ENCODE measurements at places on chromosomes 7 and 10. TPM values are rescaled to one million over a fixed set of nuclear protein-coding genes. Genes with fewer than 3 reads are reported as not detected.
A peak's percentile ranks its signal among the peaks of the same experiment; 100 is the strongest.

GRCh38 chr7:16564909-16565426, 38.3 kb downstream of the LRRC72 start:
- no peak overlapping the region for H3K4me3 ChIP-seq
- no peaks in the 10 kb centered on the region for H3K27me3 ChIP-seq
- H3K27ac ChIP-seq = no peak overlapping the region
- DNase-seq = no peak

DNA sequence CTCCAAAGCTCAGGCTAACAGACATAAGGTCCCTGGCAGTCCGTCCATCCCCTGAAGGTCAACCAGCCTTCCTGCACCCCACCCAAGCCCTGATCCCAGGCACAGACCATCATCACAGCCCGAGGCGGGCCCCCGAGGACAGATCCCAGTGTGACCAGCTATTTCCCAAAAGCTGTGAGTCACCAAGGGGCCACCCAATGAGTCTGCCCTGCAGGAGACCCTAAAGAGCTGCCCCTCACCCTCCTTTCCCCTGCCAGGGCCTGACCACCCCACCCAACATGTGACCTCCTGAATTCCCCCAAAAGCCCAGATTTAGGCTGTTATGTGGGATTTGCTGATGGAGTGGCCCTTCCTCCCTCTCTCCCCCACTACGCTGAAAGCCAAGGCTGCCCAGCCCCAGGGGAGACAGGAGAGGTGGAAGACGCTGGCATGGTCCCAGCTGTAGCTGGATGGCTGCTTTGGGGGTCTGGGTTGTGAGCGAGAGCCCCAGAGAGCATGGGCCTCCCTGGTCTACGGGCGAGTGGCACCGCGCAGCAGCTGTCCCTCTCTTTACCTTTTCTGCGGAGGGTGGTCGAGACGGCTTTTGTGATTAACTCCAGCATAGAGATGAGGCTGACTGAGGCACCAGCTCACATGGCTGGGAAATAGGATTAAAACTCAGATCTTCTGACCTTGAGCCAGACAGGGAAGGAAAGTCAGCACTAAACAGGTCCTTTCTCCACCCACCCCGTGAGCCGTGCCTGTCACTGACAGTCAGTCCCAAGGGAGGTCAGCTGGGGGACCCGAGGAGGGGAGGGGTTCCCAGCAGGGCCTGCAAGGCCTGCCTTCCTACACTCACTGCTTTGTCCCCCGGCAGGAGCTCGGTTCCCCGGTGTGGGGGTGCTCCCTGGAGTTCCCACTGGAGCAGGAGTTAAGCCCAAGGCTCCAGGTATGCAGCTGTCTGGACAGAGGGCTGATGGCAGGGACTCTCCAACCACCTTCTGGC, 16.7 kb downstream of the ELN start:
- H3K27me3 ChIP-seq = no peaks in the 10 kb centered on the region
- H3K36me3 ChIP-seq = no peaks in the 10 kb centered on the region
- H3K27ac ChIP-seq = peak overlapping the region; percentile 72
- DNase-seq = no peak

DNA sequence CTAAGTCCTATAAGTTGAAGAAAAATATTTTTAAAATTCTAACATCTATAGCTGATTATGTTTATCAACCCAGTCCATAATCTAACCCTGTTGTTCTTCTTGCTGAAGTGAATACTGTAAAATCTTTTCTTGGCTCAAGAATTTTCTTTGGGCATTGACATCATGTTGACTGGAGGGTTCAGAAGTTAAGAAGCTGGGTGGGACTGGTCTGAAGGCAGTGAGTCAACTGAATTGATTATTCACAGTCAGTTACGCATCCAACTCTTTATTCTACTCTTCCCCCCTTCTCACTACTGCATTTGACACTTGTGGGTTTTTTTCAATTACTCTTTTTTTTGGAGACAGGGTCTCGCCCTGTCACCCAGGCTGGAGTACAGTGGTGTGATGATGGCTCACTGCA, 31.0 kb downstream of the DENND2A start:
- no peaks in the 10 kb centered on the region for H3K36me3 ChIP-seq
- DNase-seq = no peak
- H3K4me3 ChIP-seq = no peak overlapping the region
- H3K4me1 ChIP-seq = no peaks in the 10 kb centered on the region
- no peaks in the 10 kb centered on the region for H3K27me3 ChIP-seq
- H3K27ac ChIP-seq = no peak overlapping the region

GRCh38 chr7:29292886-29293658, 98.5 kb downstream of the CHN2 start:
- H3K4me3 ChIP-seq = no peak overlapping the region
- H3K27me3 ChIP-seq = no peaks in the 10 kb centered on the region
- DNase-seq = no peak
- H3K27ac ChIP-seq = no peak overlapping the region

DNA sequence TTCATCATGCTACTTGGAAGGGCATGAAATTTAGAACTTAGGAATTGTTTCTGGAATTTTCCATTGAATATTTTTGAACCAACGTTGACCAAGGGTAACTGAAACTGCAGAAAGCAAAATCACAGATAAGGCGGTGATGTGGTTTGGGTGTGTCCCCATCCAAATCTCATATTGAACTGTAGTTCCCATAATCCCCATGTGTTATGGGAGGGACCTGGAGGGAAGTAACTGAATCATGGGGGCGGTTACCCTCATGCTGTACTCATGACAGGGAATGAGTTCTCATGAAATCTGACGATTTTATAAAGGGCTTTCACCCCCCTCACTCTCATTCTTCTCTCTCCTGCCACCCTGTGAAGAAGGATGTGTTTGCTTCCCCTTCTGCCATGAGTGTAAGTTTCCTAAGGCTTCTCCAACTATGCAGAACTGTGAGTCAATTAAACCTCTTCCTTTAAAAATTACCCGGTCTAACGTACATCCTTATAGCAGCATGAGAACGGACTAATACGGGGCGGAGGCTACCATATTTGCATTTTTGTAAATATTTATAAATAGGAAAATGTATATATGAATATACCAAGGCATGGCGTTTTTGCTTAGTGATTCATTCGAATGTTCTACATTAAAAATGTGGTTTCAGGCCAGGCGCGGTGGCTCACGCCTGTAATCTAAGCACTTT, 12.4 kb downstream of the NMT2 start:
- no peak overlapping the region for H3K27ac ChIP-seq
- H3K4me1 ChIP-seq = no peaks in the 10 kb centered on the region
- no peak overlapping the region for H3K4me3 ChIP-seq

DNA sequence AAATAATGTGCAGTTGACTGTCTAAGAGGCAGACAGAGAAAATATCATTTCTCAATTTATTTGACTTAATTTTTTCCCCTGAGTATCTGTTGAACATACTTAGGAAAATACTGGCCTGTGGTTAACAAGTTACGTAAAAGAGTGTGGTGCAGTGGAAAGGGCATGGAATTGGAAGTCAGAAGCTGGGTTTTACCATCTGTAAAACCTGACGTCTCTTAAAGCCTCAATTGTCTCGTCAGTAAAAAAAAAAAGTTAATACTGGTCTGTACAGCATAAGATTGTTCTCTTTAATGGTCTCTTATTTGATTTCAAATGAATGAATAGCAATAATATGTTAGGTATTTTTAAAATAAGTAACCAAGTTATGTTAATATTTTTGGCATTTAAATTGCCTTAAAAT, 67.8 kb downstream of the PHTF2 start:
- no peaks in the 10 kb centered on the region for H3K4me1 ChIP-seq
- H3K4me3 ChIP-seq = no peak overlapping the region
- DNase-seq = no peak

Gene TMEM225B
- total RNA-seq = 23.5 TPM

GRCh38 chr7:51011710-51012350, 229.1 kb upstream of the GRB10 start:
- no peak overlapping the region for H3K4me3 ChIP-seq
- H3K27me3 ChIP-seq = no peaks in the 10 kb centered on the region
- no peak for DNase-seq
- no peaks in the 10 kb centered on the region for H3K4me1 ChIP-seq
- H3K36me3 ChIP-seq = no peaks in the 10 kb centered on the region

DNA sequence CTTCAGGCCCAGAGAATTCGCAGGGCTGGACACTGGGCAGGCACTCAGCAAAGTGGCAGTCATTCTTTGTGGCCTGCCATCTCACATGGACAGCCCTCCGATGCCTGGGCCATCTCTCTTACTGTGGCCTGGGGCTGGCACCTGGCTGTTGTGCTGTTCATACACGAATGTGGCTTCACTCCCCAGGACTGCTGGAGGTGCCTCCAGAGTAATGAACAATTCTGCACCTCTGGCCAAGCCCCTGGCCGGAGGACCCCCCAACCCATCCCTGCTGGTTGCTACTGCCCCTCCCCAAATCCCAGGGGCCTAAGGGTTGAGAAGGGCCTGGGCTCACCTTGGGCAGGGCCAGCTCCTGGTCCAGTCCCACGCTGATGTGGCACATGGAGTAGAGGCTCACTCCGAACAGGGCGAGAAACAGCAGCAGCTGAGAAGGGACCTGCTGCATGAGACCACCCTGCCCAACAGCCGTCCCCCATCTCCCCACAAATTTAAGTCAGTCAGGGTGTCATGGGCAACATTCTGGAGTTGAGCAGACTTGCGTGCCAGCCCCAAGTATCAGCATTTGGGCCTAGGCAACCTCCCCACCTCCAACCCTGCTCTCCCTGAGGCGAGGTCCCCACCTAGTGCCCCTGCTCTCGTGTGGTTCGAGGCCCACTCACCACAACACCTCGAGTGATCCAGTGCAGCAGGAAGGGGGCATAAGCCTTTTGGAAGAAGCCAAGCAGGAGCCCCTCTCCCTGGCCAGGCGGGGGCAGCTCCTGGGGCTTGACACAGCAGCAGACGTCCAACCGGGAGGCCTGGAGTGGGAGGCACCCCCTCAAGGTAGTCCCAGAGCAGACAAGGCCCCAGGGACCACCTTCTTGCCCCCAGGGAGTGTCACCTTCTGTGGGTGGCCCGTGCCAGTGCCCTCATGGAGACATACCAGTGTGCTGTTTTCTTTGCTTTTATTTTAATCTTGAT, 9.4 kb downstream of the NPC1L1 start:
- no peak overlapping the region for H3K4me3 ChIP-seq
- H3K36me3 ChIP-seq = no peaks in the 10 kb centered on the region
- H3K4me1 ChIP-seq = no peaks in the 10 kb centered on the region
- no peak overlapping the region for H3K27ac ChIP-seq
- no peaks in the 10 kb centered on the region for H3K27me3 ChIP-seq
- no peak for DNase-seq

GRCh38 chr10:95792874-95793285, 36.9 kb downstream of the ENTPD1 start:
- no peaks in the 10 kb centered on the region for H3K36me3 ChIP-seq
- no peak overlapping the region for H3K4me3 ChIP-seq
- peak overlapping the region; percentile 22 for H3K27ac ChIP-seq
- no peaks in the 10 kb centered on the region for H3K27me3 ChIP-seq
- no peak for DNase-seq

GRCh38 chr10:62068464-62068863, 167.0 kb downstream of the ARID5B start:
- no peaks in the 10 kb centered on the region for H3K27me3 ChIP-seq
- H3K4me1 ChIP-seq = no peaks in the 10 kb centered on the region
- no peaks in the 10 kb centered on the region for H3K36me3 ChIP-seq

Gene CUZD1
- 0.85 TPM for total RNA-seq

GRCh38 chr10:81021428-81022129, 483.9 kb downstream of the SH2D4B start:
- H3K4me3 ChIP-seq = no peak overlapping the region
- H3K36me3 ChIP-seq = no peaks in the 10 kb centered on the region
- H3K27ac ChIP-seq = no peak overlapping the region
- no peaks in the 10 kb centered on the region for H3K27me3 ChIP-seq
- no peaks in the 10 kb centered on the region for H3K4me1 ChIP-seq

Gene CFAP69
- 50.6 TPM for total RNA-seq

DNA sequence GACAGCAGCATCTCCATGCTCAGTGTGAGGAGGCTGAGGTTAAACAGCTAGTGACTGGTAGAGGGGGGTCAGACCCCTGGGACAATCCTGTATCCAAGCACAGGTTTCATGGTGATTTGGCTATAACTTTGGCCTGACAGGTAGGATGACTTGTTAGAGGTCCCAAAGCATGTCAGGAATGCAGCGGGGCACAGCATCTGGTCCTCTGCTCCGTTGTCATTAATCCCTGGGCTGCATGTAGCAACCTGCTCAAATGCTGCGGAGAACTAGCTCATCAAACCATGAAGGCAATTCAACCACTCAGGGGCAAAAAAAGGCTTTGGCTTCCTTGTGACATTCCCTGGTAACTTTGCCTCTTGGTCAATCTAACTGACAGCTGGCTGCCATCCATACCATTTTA, 26.8 kb downstream of the WNT2 start:
- no peaks in the 10 kb centered on the region for H3K27me3 ChIP-seq
- DNase-seq = peak; percentile 18
- H3K36me3 ChIP-seq = no peaks in the 10 kb centered on the region
- H3K4me1 ChIP-seq = no peaks in the 10 kb centered on the region
- H3K4me3 ChIP-seq = no peak overlapping the region

- H3K36me3 ChIP-seq = no peaks in the 10 kb centered on the region
- no peak overlapping the region for H3K4me3 ChIP-seq
- no peaks in the 10 kb centered on the region for H3K27me3 ChIP-seq
- H3K4me1 ChIP-seq = no peaks in the 10 kb centered on the region
- DNase-seq = no peak
- no peak overlapping the region for H3K27ac ChIP-seq
Measured at GRCh38 chr7:46015107-46015868, 94.2 kb upstream of the IGFBP3 start.

GRCh38 chr10:31586723-31587638, 268.0 kb downstream of the ZEB1 start:
- no peak overlapping the region for H3K27ac ChIP-seq
- DNase-seq = no peak
- peaks cover 2% of the 10 kb centered on the region for H3K27me3 ChIP-seq
- H3K4me3 ChIP-seq = no peak overlapping the region
- no peaks in the 10 kb centered on the region for H3K4me1 ChIP-seq

- no peaks in the 10 kb centered on the region for H3K27me3 ChIP-seq
- H3K36me3 ChIP-seq = no peaks in the 10 kb centered on the region
- no peak overlapping the region for H3K4me3 ChIP-seq
- no peaks in the 10 kb centered on the region for H3K4me1 ChIP-seq
- H3K27ac ChIP-seq = no peak overlapping the region
Measured at GRCh38 chr10:51683031-51683691, 16.2 kb downstream of the CSTF2T start.

DNA sequence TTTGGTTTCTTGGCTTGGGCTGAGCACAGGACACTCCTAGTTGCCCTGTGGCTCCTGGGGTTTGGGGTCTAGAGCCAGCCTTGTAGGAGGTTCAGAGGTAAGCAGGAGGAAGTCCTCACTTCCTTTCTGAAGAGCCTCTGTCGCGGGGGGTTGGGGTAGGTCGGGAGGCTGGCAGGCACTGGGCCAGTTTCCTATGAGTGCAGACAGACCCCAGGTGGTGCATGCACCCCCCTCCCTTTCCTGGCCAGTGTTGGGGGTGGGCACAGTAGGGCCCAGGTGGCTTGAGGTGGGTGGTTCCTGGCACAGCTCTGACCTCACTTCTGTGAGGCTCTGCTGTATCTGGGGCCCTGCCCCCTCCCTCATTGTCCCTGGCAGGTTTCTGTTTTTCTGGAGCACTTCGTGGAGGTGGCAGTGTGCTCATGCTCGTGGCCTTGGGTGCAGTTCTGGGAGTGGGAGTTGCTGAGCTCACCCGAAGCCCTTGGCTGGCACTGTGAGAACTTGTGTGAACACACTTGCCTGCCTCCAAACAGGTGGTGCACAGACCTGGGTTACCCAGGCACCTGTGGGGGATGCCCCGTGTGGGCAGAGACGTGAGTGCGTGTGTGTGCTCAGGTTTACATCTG, 1.8 kb downstream of the PALD1 start:
- H3K27ac ChIP-seq = peak overlapping the region; percentile 57
- no peak overlapping the region for H3K4me3 ChIP-seq
- no peaks in the 10 kb centered on the region for H3K4me1 ChIP-seq
- no peaks in the 10 kb centered on the region for H3K27me3 ChIP-seq
- no peaks in the 10 kb centered on the region for H3K36me3 ChIP-seq
- DNase-seq = no peak
